Myocyte (in vitro differentiated cells): ENCODE measurements at places on chromosomes 5 and 9. TPM values are rescaled to one million over a fixed set of nuclear protein-coding genes. Genes with fewer than 3 reads are reported as not detected.

PLAC8L1 gene
- 0.88 TPM in 1 of 2 replicates, not detected in the other for total RNA-seq

LHX6 gene
- total RNA-seq = 0.21 and 0.32 TPM in 2 replicates

- DNase-seq = no peak
Measured at GRCh38 chr9:114203410-114204140, 48.2 kb downstream of the COL27A1 start.

GRCh38 chr5:125450771-125451170 is 704.3 kb upstream of the ZNF608 start:
- no peak for DNase-seq

SNCAIP gene
- 0.21 TPM in 1 of 2 replicates, not detected in the other for total RNA-seq

SLC1A3 gene
- 11.9 and 25.3 TPM in 2 replicates for total RNA-seq
